DMS153 (cell line): ENCODE measurements at places on chromosomes 3 and 15.

DNA sequence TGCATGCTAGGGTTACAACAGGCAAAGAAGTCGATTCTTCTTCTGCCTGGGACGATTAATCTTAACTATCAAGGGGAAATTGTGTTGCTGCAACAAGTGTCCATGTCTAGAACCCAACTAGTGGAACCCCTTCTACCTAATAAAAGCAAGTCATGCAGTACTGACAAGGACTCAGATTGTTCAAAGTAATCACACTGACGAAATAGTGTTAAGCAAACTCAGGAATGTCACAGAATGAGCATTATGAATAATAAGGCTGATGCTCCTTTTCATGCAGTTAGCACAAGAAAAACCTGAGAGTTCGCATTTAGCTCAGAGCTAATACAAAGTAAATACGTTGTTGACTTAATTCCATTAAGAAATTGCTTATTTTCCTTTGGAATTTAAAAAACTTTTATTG lies 47.5 kb upstream of the TRIM42 start:
- DNase-seq = no peak

DNA sequence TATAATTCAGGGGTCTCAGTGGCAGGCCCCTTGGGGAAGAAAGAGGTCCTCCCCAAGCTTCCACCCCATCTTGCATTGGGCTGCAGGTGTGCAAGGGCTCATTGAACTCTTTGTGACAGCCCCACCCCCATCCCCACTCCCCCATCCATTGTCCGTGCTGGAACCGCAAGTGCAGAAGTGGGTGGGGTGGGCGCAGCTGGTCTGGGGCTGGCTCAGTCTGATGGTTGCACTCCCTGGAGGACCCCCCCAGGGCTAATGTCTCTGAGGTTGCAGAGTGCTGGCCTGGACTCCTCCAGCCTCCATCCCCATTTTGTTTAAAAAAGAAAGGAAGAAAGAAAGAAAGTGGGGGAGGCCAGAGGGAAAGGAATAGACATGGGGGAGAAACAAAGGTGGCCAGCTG lies 42.3 kb upstream of the ARL8B start:
- DNase-seq = no peak

GRCh38 chr3:15348246-15348645 lies 15.9 kb upstream of the SH3BP5 start:
- DNase-seq = no peak

GRCh38 chr3:183437666-183438564 lies 9.5 kb upstream of the MCF2L2 start:
- DNase-seq = no peak

DNA sequence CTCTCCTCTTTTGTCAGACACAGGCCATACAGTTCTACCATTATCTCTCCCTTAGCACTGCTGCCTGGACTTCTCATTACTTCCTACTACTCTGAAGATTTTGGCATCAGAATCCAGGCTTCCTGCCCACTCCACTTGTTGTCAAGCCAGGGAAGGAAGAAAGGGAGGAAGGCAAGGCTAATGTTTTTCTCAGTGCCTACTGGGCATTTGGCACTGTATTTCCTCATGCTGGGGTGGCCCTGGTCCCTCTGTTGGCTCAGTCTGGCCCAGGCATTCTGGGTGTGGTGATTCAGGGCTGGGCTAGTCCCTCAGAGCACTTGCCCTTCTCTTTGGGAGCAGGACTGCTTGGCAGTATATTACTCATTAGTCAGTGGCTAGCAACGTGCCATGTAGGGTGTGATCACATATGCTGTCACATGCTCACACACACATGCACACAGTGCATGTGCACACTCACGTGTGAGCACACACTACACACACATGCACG lies 52.9 kb downstream of the BSN start:
- DNase-seq = no peak

DNA sequence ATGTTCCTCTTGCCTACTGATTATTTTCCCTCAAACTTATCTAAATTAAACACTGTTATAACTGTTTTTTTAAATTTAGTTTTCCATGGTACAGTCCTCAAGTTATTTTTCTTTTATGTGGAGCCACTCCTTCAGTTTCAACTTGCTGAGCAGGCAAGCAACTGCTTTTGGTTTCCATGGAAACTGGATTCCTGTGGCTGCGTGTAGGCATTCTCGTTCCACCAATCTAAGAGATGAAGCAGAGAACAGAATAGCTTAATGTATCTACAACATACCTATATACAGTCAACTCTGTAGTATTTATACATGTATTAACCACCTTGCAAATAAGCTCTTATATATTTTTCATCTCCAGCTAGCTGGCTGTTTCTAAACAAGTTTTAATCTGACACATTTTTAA lies 25.8 kb upstream of the ANXA2 start:
- DNase-seq = no peak

GRCh38 chr3:35867791-35868190 lies 228.5 kb downstream of the ARPP21 start:
- DNase-seq = no peak

DNA sequence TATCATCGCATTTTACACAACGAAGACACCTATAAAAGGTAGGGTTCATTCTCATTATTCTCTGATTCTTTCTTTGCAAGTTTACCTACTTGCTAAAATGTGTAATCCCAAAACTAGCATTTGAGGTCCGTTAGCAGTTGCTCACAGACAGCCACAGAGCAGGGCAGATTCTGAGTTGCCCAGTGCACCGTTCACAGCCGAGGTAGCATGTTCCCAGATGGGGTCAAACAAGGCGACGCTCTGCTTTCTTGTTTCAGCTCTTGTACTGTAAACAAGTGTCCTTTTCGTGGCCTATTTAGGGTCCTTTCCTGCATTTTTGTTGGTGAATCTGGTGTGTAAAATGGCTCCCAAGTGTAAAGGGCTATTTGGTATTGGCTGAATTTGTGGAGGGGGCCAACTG lies 3.1 kb downstream of the PPP1R2 start:
- no peak for DNase-seq
